ENCODE measurements at places on chromosomes 11 and 22.

DNA sequence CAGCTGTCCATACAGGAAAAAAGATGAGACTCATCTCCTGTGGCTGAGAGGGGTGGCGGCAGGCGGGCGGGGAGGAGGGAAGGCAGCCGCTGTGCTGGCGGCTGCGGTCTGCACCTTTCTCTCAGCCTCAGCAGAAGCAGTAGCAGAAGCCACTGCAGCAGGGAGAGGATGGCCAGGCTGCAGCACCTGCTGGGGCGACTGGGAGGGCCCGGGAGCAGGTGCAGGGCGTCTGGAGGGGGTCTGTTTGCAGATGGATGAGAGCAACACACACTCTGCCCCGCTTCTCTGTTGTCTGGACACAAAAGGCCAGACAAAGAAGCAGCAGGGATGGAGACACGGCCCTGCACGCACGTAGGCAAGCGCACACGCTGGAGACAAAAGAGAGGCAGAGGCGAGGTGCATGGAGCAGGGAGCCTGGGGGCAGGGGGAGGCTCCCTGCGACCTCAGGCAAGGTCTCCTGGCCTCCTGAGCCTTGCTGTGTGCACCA lies 9.3 kb upstream of the MIAT start:
- DNase-seq = no peak

- DNase-seq = no peak
Measured at GRCh38 chr22:33025675-33026074, 32.5 kb downstream of the SYN3 start.

DNA sequence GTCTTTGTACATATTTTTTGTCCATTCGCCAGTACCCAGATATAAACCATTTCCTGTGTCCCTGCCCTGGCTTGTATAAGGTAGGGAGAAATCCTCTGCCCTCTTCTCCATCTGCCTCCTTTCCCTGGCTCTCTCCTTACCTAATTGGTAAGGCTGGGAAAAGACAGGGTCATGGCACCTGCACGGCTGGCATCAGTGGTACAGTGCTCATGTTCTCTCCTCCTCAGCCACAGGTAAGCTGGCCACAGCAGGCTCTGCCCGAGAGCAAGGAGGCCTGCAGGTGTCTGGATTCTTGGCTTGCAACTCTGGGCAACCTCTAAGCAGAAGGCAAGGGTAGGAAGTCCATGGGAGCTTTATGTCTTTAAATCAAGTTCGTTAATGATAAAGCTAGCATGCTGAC lies 419.9 kb downstream of the BUD13 start:
- no peak for DNase-seq

DNA sequence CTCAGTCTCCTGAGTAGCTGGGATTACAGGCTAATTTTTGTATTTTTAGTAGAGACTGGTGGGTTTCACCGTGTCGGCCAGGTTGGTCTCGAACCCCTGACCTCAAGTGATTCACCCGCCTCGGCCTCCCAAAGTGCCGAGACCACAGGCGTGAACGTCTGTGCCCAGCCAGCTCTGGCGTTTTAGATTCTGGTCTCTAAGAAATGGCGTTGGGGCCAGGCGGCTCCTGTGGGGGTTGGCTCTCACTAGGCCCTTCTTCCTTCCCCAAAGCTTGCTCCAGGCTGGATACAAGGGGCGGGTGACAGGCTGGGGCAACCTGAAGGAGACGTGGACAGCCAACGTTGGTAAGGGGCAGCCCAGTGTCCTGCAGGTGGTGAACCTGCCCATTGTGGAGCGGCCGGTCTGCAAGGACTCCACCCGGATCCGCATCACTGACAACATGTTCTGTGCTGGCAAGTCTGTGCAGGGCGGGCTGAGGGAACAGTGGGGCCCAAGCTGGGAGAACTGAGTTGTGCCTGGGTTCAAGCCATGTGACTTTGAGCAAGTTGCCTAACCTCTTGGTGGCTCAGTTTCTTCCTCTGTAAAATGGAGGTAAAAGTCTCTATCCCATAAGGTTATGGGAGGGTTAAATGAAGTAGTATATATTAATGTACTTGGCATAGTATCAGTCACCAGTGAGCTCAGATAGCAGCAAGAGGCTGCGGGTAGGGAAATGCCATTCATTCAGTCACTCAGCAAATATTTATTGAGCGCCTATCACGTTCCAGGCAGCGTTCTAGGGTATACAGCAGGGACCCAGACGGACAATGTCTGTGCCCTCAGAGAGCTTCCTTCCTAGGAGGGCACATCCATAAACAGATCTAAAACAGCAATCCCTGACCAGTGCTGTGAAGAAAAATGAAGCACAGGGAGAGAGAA lies 10.4 kb downstream of the F2 start:
- DNase-seq = no peak

Data from EL (cell line).